ENCODE measurements at places on chromosomes 7 and 10.

DNA sequence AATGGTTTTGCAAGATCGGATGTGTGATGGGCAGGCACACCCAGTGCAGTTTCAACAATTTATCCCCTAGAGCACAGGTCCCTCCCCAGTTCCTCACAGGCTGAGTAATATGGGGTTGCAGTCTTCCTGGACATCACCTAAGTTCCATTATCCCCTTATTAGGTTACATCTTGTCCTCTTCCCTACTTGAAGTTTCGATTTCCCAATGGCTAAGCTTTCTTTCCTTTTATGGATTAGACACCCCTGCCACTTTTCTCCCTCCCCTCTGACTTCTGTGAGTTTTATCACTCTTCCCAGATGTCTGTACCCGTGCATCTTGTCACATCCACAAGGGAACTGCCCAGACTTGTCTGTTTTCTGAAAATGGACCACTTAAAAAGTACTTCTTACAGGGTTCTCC, 2.4 kb upstream of the NIPSNAP2 start:
- no peak for DNase-seq

DNA sequence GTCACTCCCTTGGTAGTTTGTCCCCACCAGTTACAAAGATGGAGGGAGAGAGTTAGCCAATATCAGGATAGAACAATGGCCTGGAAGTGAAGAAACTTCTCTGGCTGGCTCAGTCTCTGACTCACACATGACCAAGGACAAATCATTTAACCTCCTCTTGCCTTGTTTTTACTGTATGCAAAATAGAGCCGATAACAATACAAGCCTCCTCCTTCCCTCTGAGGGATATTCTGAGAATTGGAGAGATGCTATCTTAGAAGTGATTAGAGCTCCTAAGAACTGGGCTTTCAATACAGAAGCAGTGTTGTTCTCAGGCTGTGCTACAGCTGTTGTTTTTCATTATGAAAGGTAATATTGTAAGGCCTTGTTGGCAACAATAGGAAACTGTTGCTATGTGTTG, 87.7 kb upstream of the EGR2 start:
- no peak for DNase-seq

GRCh38 chr10:94105226-94105625, 111.5 kb downstream of the PLCE1 start:
- no peak for DNase-seq

GRCh38 chr7:107932805-107933204, 41.8 kb downstream of the DLD start:
- no peak for DNase-seq
